Astrocyte (in vitro differentiated cells and primary cell): ENCODE measurements at places on chromosomes 3 and 15.

GRCh38 chr3:184568924-184569829 lies 7.6 kb downstream of the EPHB3 start:
- peak; percentile 96 for DNase-seq

DNA sequence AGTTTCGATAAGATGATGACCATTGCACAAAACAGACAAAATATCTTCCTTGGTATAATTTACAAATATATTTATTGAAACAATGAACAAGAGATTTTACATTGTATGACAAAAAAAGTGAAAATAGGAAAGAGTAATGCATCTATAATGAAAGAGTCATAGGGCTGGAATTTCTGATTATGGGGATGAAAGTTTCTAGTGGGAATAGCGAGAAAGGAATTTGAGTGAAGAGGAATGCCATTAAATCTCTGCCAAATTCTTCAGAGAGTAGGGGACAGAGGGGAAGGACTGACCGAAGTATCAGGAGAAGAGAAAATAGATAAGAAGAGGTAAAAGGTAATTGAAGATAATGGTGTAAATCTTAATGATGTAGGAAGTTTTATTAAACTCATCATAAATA lies 125.4 kb downstream of the VGLL3 start:
- peak; percentile 67 for DNase-seq

DNA sequence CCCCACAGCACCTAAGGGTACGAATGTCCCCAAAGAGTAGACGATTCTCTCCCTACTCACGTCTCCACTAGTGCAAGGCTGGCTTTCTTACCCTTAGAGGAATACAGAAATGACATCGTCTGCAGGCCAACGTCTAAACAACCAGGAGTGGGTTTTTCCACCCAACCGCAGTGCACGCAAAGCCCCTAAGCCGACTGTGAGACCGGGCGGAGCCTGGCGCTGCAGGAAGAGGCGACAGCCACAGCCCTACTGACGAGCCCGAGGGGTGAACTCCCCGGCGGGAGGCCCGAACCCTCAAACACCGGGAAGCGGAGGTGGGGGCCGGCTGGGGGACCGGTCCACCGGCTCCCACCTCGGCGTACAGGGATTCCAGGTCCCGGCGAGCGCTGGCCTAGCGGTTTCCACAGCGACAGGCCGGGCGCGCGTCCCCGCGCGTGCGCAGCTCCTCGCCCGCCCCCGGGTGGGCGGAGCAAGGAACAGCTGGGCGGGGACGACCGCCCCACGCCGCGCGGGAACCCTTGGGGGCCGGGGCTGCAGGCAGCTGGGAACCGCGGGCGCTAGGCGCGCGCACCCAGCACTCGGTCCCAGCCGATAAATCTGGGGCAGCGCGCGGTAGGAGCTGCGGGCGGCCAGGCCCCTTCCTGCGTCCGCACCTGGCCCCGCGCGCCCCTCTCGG lies at the start of the genes CEP19 and PIGX:
Gene CEP19, minus strand, starts transcription at position 413 of the 676 bp plus-strand sequence. CDS start 3,593 bp downstream, outside the sequence.
Gene PIGX, plus strand, starts transcription at position 540 of the 676 bp plus-strand sequence.
- DNase-seq, result peak; percentile 66

DNA sequence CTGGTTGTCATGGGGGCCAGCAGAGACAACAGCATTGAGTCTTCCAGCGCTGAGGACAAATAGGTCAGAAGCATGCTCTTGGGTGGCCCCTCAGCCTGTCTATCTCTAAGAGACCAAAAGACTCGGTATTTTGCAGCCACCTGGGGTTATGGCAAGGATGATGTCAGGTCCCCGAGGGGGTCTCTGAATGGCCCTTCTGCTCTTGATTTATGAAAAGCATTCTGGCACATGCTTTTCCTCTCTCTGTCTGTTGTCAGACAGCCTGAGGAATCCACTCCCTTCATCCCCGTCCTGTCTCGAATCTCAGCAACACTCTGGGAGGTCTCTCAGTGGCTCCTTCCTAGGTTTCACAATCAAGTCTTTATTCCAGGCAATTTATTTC lies 156.6 kb upstream of the RGMA start:
- no peak for DNase-seq

DNA sequence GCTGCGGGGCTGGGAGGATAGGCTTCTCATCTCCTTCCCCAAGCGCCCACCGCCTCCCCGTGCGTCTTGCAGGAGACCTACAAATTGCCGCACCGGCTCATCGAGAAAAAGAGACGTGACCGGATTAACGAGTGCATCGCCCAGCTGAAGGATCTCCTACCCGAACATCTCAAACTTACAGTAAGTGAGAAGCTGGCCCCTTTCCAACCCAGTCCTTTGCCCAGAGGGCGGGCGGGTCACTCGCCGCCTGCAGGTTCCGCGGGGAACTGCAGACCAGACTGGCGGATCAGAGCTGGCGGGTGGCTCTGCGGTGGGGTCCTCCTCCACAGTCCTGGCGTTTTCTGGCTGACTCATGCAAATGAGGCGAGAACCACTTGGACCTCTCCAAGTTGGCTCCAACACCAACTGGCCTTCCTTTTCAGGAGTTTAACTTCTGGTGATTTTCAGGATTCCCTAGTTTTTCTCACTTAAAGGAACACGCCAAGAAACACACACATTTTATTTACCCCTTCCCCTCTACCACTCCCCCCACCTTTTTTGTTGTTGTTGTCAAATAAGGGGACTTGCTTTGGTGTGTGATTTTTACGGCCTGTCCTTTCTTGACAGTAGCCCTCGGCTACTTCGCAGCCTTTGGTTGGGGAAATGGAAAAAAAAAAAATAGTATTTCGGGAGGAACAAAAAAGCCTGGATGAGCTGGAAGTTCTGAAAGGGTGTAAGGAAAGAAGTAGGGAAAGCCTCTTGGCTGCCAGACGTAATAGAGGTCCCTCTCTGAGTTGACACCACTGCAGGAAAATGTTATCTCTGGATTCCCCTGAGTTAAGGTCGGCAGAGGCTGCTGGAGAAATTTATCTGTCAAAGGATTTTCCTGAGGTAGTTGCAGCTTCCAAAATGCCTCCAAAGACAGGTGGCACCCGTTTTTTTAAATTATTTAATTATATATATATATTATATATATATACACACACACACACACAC lies 1.3 kb downstream of the BHLHE40 start:
- DNase-seq, result peak; percentile 83

DNA sequence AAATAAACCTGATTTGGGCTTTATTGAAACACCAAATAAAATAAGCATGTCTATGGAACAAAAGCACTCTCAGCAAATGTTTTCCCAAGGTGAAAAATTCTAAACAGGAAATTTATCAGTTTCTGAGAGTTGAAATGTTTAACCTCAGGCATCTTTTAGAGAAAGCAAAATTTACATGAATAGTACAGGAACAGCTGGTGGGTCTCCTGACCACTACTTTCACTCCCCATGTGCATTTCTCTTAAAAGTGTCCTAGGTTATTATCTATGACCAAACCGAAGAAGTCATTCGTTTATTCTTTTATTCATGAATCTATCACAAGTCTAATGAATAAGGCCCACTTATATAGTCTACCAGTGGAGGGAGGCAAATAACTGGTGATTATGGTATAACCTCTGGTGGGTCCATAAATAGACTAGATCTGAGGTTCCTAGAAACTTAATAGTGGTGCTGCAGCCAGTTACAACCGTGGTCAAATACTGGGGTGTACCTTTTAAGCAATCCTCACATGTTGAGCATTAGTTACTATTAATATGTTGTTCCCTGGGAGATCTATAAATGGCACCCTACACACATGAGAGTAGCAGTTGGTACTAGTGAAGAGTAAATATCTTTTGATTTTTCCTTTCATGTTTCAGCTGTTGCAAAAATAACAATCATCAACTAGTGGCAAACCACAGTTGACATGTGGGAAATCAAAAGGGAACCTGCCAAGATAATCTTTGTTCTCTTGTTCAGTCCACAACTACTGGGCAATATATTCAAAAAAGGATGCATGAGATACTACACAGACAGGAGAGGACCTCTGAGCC lies 169.3 kb upstream of the STAC start:
- no peak for DNase-seq

DNA sequence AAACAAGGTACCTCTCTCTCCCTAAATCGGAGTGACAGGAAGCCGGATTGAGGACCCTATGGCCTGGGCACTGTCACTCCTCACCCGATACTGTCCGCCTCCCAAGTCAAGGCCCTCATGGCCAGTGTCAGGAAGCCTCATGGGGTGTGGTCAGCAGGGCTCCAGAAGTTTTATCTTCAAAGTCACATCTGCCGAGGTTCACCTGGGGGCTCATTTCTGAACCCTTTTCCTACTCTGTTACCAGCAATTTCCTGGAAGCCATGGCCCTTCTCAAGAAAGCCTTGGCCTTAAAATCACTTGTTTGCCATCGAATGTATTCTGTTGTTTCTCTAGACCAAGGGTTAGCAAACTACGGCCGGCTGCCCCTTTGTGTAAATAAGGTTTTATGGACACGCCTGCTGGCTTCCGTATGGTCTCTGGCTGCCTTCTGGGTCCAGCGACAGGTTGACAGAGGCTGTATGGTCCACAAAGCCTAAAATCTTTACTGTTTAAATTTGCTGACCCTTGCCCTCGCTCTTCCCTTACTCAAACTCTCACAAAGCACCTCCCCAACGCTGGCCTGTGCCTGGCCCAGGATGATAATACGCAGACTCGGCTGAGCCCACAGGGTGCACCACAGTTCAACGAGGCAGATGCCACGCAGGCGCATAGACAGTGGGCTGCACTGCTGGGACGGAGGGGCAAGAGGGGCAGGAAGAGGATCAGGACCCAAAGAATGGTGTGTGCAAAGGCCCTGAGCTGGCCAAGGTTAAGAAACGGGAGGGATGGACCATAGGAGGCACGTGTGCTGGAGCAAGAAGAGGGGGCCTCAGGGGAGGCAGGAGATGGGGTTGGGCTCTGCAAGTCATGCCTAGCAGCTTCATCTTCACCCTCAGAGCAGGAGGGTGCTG lies 24.7 kb upstream of the DUSP7 start:
- DNase-seq, result no peak

DNA sequence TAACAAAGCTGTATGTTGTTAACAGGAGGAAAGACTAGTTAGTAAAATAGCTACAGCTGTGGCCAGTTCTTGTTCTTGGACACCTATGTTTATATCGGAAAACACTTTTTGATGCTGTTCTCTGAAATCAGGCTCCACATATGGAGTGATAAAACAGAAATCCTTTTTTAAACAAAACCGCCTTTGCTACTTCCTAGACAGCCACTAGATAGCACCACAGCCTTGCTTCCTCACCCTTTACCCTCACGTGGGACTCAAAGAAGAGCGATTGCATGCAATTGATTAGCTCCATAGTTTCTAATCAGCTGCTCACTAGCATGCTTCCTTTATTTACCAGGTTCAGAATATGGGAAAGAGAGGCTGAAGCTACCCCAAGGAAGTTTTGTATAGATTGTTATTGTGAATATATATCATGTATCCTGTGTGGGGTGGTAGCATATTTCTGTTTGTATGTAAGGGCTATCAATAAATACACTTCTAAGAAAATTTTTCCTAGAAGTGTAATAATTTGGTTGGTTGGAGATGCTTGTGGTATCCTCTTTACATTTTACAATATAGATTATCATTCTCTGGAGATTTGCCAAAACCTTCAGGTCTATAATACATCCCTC lies 4.3 kb upstream of the MTFMT start:
- DNase-seq, result peak; percentile 22

- DNase-seq, result peak; percentile 30
These were observed 52.3 kb downstream of the PTPRG start for GRCh38 chr3:61613666-61614065.

GRCh38 chr3:42097566-42097946 lies 6.4 kb downstream of the TRAK1 start:
- DNase-seq, result no peak

DNA sequence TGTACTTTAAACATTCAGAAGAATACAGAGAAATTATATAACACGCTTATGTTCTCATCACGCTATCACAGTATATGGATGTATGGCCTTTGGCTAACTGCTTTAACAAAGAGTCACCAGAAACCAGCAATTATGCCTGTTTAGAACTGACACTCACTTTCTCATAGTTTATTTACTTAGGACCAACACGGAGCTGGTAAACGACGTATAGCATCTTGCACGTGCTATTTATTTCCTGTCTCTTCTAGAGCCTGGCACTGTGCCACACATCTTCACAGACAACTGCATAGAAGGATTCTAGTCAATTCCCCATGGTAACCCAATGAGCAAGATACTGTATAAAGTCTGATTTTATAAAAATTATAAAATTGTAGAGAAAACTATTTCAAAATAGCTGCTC lies 43.6 kb downstream of the TBC1D2B start:
- no peak for DNase-seq

DNA sequence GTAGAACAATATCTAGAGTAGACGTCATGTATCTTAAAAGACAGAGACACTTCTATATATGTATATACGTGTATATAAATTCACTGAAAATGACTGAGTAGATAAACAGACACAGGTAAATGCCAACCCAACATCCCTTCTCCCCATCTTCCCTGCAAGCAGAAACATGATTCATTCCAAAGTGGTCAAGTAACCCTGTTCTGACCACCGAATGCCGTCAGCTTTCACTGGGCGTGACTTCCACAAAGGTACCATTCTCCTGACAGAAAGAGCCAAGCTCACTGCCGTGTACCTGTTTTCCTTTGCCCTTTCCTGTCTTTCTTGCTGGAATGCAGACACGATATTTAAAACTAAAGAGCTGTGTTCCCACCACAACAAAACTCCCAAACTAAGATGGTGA lies 76.7 kb downstream of the TAFA4 start:
- DNase-seq, result no peak

GRCh38 chr3:142115867-142116668 lies 33.3 kb downstream of the TFDP2 start:
- DNase-seq, result no peak

GRCh38 chr15:49621887-49622286 lies 1.0 kb downstream of the DTWD1 start:
- DNase-seq, result peak; percentile 3

DNA sequence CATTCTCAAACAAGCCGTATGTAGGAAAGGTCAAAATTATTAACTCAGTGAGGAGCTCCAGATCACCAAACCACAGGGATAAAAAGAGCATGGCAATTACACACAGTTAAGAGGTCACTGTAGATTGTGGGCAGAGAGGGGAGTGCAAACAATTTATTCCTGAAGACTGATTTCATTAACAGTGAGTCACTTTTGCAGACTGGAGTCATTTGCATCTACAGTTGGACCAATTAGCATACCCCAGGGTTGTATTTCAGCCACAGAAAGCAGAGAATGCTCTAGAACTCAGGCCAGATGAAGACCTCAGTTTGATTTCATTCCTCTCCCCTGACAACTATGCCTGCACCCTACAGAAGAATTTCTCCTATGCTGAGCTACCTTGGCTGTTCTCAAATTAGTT lies 40.1 kb downstream of the SETMAR start:
- DNase-seq, result peak; percentile 90

DNA sequence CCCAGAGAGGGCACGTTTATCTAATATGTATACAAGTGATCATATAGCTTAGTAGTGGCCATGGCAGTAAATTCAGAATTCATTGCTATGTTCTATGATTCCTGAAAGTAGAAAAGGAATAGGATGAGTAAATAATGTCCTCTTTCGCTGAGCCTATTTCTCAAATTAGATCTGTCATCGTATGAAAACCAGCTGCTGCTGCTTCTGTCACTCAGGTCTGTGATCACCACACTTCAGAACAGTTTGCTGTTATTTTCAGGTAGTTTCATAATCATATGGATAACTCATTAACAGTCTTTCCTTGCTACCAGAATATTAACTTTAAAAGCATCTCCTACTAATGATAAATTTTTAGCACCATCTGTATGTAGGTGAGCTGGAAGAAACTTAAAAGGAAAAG lies 289.1 kb upstream of the AZI2 start:
- no peak for DNase-seq

GRCh38 chr15:79943820-79944219 lies 27.2 kb downstream of the BCL2A1 start:
- DNase-seq, result peak; percentile 23
